ENCODE measurements at places on chromosomes 6 and 20.

DNA sequence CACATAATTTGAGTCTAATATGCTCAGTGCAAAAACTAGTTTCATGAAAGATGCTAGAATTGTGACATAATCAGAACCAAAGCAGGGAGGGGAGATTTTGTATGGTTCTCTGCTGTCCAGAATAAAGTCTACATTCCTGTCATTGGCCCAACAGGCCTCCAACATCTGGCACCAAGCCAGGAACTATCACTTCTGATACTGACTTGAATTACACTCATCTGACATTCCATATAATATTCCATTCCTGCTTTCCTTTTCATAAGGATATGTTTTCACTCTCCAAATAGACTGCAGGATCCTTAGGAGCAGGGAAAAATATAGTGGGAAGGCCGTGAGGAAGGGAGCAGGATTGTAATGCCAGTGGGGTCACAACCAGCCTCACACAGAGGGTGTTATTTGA, 84.6 kb upstream of the BTN3A2 start:
- DNase-seq, result no peak

- DNase-seq, result no peak
Measured at GRCh38 chr6:115667478-115668026, 393.1 kb downstream of the FRK start.

DNA sequence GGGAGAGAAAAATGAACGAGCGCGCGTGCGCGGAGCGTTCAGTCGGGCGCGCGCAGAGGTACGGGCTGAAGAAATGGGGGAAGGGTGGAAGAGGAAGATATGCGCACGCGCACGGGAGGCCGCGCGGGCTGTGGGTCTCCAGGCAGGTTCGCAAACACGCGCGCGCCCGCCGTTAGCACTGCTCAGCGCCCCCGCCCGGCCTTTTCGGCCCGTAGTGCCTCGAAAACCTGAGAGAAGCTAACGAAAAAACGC, 393 bp downstream of the BCLAF1 start:
- DNase-seq, result peak; percentile 23

GRCh38 chr20:24821391-24821790, 127.7 kb upstream of the CST7 start:
- DNase-seq, result no peak

DNA sequence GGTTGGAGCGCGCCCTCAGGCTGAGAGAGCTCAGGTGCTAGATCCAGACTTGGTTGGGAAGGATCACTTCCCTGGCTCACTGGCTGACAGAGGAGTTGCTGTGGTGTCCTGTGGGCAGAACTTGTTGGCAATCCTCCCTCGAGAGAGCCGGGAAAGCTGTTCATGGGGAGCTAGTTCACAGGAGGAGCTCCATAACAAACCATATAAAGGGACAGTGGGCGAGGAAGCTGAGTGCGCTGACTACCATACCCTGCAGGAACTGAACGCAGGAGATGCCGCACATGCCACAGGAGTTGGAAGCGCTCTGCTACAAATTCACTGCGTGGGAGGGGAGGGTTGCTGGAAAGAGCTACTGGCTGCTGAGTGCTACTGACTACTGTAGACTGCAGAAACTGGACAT, 243.2 kb downstream of the OGFRL1 start:
- no peak for DNase-seq

GRCh38 chr20:52777171-52777570, 195.0 kb upstream of the TSHZ2 start:
- no peak for DNase-seq

DNA sequence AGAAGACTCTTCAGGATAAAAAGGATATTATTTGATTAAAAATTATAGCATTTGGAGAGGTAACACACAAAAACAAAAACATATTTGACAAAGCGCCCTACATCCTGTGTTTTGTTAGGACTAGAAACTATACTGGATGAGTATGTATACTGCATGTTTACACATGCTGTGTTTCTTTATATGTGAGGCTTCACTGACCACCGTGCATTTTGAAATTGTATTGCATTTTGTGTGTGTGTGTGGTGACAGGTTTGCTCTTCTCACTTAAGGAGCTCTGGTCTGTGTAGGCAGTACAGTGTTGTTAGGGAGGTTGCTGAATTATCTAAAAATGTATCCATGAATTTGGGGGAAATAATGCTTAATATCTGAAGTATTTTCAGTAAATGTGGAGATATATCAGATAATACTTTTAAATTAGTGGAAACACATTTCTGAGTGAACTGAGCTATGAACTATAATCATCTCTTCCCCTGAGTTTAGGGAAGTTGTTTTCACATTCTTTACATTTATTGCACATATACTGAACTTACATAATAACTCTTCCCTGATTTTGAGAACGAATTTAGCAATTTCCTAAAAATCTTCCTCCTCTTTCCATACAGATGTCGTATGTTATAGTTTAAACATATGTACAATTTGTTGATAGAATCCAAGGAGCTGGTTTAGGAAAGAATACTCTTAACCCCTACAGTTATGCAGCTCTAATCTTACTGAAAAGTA, 43.3 kb downstream of the TMEM170B start:
- DNase-seq, result no peak

DNA sequence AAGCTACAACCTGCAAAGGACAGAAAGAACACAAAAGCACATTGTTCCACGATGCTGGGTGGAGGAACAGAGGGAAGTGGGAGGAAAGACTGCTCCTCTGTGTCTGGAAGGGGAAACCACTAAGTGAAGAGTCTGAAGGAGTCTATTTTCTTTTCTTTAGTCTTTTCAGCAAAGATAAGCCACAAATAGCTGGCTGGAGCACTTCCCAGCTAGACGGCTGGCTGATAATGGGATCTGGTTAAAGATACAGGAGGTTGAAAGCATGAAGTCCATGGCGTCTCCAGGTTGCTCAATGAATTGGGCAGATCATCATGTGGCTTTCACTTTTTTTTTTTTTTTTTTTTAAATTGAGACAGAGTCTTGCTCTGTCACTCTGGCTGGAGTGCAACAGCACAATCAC, 154.0 kb upstream of the KCNG1 start:
- DNase-seq, result no peak

- no peak for DNase-seq
Measured at GRCh38 chr20:5217616-5218015, 90.8 kb downstream of the CDS2 start.

- no peak for DNase-seq
Measured at GRCh38 chr6:105514306-105514705, 111.4 kb upstream of the PREP start.

DNA sequence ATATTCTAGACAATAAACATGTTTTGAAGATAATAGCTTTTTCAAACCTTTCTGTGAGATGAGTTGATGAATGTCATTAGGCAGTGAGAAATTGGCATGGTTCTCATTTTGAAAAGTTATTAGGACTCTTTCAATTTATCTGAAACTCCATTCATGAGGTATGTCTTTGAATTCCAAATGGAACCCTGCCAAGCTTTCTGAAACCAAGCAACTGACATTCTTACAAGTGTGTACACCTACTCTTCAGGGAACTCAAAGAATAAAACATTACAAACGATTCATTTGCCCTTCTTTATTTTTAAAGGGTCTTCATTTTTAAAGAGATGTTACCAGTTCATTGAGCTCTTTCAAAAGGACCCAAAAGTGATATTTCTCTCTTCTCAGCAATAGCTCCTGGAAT, 2.1 kb upstream of the TRDN start:
- DNase-seq, result no peak

Measured in SIG-M5 (cell line).